ENCODE measurements at places on chromosomes 7 and 10.

GRCh38 chr7:4919969-4920766 lies 36.7 kb upstream of the RADIL start:
- DNase-seq, result no peak

DNA sequence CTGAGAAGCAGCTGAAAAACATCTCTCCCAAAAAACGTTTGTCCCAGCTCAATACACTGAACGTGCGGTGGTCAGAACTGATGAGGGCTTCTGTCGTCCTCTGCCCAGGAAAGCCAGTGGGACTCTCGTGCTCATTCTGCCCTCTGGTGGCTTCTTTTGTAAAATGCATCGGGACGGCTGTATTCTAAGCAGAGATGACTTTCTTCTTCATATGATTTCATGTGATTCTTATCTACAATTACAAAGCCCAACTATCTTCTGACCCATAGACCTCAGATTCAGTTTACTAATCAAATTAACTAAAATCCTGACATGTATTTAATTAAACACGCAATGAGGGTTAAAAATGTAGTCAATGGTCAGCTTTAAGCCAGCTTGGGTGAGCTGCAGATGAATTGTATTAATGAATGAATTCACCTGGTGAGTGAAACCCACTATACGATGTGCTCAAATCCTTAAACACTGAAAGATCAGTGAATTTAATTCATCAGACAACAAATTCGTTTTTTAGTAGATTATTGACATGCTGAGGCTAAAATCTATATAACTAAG lies 117.6 kb upstream of the FAM204A start:
- peak; percentile 44 for DNase-seq

GRCh38 chr10:104359811-104360210 lies 6.2 kb downstream of the CFAP58 start:
- no peak for DNase-seq

- DNase-seq, result no peak
Observed at GRCh38 chr10:43899224-43899959, 250.7 kb upstream of the ZNF32 start.

DNA sequence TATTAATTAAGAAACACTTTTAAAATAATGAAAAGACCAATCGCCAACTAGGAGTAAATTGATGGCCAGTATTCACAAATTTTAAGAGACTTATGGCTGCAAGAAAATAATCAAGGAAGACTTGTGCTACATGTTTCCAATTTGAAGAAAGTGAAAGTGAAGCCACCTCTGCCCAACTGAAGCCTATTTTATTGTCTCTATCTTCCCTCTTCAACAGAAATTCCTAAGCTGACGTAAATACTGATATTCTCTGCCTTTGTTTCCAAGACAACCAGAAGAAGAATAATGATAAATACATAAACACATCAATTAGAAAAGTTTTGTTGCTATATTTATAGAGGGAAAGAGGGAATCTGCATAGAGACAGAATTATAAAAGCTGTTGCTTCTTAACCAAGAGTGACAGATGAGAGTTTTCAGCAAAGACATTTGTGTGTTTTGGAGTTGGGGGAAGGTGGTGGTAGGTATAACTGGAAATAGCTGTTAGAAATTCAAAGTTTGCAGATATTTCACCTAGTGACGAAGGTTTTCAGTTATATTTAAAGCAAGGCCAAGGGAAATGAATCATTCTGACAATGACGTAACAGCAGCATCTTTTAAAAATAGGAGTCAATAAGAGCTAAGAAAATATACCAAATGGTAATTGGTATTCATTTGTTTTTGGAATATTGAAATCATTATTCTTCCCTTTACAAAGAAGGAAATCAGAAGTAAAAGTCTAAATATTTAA lies 576.6 kb upstream of the SORCS1 start:
- DNase-seq, result no peak

DNA sequence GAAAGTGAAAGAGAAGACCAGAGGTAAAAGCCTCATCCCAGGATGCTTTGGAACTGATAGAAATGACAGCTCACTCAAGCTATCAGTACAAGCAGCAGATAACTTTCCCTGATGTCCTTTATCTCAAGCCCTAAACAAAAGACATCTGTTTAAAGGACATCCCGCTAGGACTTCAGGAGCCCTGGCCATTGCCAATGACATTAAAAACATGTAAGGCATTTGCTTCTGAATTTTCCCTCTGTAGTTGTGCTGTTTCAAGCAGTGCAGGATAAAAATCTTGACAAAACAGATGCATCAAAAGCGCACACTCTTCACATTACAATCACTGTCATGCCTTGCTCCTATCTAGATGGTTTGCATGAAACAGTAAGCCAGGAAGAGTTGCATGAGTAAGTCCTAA lies 159.8 kb downstream of the AOAH start:
- DNase-seq, result no peak

DNA sequence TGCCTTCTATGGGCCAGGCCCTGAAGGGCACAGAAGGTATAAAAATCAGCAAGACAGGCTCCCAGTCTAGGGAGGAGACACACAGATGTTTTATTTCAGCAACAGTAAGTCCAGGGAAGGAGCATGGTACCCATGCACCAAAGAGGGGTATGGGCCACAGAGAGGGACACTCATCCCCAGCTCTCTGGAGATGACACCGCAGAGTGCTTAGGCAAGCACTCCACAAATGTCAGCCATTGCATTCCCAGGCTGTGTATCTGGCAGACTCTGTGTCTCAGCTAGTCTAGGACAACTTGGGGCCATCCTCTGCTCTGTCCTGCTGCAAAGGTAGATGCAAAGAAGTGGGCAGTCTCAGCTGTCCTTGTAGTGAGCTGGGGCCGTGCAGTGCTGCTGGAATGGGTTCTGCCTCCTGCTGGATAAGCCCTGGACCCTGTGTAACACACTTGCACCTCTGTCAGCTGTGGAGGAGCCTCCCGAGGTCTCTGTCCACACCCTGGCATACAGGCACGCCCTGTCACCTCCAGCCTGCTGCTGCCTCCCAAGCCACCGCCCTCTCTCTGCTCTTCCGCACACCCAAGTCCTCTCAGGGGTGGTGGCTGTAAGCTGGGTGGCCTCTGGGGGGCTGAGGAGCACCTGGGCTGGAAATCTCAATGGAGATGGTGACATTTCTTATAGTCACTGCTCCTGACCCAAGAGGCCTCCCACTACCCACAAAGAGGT lies 57.6 kb downstream of the VOPP1 start:
- no peak for DNase-seq

DNA sequence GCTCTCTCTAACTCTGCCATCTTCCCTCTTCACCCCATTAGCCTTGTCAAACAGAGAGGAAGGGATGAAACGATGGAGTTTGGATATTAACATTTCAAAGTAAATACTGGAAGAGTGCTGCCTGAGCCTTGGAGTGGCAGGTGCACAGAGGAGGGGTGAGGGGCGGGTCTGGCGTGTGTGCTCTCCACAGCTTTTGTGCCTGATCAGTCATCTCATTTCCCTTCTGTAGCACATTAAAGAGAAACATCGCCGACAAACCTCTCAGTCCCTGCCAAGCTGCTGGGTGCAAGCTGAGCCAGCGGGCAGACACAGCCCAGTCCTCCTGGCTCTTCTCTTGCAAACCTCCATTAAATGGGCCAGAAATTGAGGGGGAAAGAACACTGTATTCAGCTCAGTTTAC lies 76.2 kb downstream of the SLIT1 start:
- DNase-seq, result no peak

- DNase-seq, result no peak
Observed at GRCh38 chr10:127892743-127893142, at the start of gene CLRN3. CLRN3 (minus strand) TSS chr10:127892941; CDS start chr10:127892784, 157 bp downstream.

DNA sequence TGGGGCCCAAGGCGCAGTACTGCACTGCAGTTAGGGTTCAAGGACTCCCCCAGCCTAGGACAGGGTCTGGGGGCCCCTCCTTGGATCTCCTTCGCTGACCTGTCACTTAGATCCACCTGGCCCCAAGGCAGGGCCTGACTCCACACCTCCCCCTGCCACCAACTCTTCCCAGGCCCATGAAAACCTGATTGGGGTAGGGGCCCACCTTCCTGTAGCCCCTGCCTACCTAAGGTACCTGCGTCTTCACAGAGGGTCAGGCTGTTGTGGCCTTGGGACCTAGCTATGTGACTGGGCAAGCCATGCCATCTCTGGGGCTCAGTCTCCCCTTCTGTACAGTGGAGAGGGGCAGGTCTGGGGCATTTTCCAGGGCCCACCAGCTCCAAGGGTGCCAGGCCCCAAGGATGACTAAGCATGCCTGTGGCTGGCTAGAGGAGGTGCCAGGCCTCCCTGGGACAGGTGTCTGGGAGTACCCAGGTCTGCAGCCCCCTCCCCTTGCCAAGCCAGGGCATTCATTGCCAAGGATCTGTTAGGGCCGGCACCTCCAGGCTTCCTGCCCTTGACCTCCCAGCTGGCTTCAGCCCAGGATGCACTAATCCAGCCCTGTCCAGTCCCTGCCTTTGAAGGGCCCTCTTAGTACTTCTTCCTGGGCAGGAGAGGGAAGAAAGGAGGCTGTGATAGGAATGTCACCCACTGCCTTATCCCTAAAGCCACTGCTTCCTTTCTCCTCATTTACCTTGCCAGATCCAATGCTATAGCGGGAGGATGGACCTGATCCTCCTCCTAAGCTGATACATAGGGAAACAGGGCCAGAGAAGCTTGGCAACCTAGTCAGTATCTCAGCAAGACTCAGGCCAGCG lies 1.3 kb downstream of the LIMK1 start:
- DNase-seq, result no peak

- DNase-seq, result no peak
Observed at GRCh38 chr7:52995676-52996075, 39.8 kb upstream of the POM121L12 start.

- DNase-seq, result no peak
Observed at GRCh38 chr7:44846816-44847508, 925 bp downstream of the H2AZ2 start.

- DNase-seq, result no peak
Observed at GRCh38 chr10:120573355-120573754, 116.3 kb downstream of the PLPP4 start.

DNA sequence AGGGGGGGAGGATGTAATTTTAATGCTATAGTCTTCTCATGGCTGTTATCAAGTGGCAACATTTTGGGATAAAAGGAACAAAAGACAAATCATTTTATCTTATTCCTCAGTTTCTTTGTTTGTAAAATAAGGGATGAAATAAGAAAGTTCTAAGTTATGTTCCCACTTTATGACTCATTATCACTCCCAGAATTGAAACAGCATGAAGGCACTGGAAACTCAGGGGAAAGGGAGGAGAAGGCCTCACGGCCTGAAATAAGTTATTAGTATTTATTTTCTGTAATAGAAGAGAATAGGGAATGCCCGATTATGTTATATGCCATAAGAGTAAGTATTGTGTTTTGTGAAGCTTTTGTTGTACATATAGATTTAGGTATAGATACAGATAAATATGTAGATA lies 85.0 kb upstream of the NAMPT start:
- no peak for DNase-seq

DNA sequence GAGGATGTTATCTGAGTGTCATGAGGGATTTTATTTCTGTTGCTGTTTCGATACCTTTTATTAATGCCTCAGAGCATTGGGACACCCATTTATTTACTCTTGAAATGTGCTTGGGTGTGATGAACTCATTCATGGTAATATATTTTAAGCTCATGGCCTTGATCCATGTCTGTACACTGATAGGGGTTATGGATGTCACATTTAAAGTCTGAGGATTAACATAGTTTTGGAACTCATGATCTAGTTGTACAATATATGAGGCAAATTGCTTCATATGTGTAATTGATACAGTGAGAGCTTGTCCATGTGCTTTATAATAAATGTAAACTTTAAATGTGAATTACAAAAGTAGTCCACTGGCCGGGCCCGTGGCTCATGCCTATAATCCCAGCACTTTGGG lies 23.0 kb upstream of the ZRANB1 start:
- DNase-seq, result no peak

DNA sequence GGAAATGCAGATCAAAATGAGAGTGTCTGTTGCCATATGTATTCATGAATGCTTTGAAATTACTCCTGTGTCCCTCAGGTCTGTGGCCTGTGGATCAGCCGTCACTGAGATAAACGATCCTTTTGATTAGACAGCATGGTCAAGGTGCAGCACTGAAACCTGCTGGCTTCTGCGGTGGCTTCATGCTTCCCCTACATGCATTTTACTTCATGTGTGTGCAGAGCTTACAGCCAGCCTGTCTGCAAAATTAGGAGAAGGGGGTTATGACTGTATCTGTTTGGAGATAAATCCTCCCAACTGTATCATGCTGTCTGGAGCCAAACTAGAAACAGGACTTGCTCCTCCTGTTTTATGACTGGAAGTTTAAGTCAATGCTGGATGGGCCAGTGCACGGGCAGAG lies 71.0 kb upstream of the PLPP4 start:
- DNase-seq, result no peak

- DNase-seq, result no peak
Observed at GRCh38 chr7:82172017-82172416, 271.6 kb downstream of the CACNA2D1 start.

- no peak for DNase-seq
Observed at GRCh38 chr10:109259293-109259692, 664.0 kb downstream of the XPNPEP1 start.

- DNase-seq, result no peak
Observed at GRCh38 chr7:8491106-8491505, 57.7 kb downstream of the NXPH1 start.

- no peak for DNase-seq
Observed at GRCh38 chr10:32244421-32245207, 102.3 kb downstream of the EPC1 start.

DNA sequence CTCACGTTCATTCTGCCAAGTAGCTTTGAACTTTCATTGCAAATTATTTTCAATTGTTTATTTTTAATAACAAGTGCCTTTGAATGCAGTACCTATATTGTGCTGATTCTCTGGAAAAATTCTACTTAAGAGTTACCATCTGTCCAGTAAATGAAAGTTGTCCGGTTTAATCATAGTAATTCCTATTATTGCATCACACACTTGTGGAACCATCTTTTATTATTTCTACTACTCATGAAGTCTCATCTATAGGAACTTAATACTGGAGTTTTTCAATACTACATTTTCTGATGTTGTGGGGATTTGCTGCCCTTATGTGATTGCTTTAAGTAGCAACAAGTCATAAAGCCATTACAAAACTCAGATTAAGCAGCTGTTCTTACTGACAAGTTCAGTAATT lies 16.5 kb upstream of the SKAP2 start:
- DNase-seq, result no peak

DNA sequence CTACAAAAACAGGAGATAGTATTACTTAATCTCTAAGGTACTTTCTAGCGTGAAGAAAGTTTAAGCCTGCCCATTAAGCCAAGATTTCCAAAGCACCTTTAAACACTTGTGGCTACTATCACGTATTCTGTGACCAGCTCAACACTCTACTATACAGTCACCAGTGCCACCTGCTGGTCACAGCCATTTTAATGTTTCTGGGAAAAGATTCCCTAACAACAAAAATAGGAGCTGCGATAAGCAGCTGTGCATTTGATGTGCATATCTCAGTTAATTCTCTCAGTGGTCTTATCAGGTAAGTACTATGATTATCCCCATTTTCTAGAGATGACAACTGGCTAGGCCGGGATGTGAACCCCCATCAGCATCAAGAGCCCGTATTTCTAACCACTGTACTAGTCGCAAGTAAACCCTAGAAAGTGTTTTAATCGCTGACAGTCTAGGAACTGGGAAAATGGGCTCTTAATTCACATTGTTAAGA lies 860 bp downstream of the SEC31B start:
- DNase-seq, result peak; percentile 57

Measured in stimulated activated CD4-positive, alpha-beta T cell treated with anti-CD3 and anti-CD28 coated beads, Interleukin-4, amount 100 ng/mL, for 1 hour (primary cell).